ENCODE measurements at places on chromosomes 6 and 20. TPM values are rescaled to one million over a fixed set of nuclear protein-coding genes. Genes with fewer than 3 reads are reported as not detected.

Gene MUCL3
- total RNA-seq: 0.25 TPM

GRCh38 chr6:90088009-90088408, 193.7 kb downstream of the GJA10 start:
- H3K27ac ChIP-seq: no peak overlapping the region
- peaks cover 13% of the 10 kb centered on the region for H3K36me3 ChIP-seq
- no peak for DNase-seq
- H3K27me3 ChIP-seq: no peaks in the 10 kb centered on the region
- no peaks in the 10 kb centered on the region for H3K4me1 ChIP-seq
- H3K4me3 ChIP-seq: no peak overlapping the region

GRCh38 chr20:34045294-34045693, 51.6 kb downstream of the RALY start:
- H3K36me3 ChIP-seq: no peaks in the 10 kb centered on the region
- H3K4me1 ChIP-seq: peaks cover 8% of the 10 kb centered on the region
- no peak for DNase-seq
- H3K27ac ChIP-seq: no peak overlapping the region

GRCh38 chr6:48111143-48111506, at the start of gene PTCHD4:
Gene PTCHD4, minus strand, starts transcription at chr6:48111197. Its CDS starts 42,240 bp downstream, at chr6:48068957.
- H3K4me3 ChIP-seq: peak within 1 kb of the TSS; percentile 74
- peak within 1 kb of the TSS; percentile 79 for H3K27ac ChIP-seq
- H3K27me3 ChIP-seq: no peaks in the 10 kb centered on the region
- no peaks in the 10 kb centered on the region for H3K36me3 ChIP-seq
- peak; percentile 81 for DNase-seq

Data from endodermal cell (in vitro differentiated cells).